ENCODE measurements at places on chromosomes 5 and 9.

GRCh38 chr5:17763301-17763700 is 129.0 kb downstream of the TAF11L14 start:
- DNase-seq = no peak

GRCh38 chr5:148873120-148873519 is 46.7 kb downstream of the ADRB2 start:
- DNase-seq = no peak

DNA sequence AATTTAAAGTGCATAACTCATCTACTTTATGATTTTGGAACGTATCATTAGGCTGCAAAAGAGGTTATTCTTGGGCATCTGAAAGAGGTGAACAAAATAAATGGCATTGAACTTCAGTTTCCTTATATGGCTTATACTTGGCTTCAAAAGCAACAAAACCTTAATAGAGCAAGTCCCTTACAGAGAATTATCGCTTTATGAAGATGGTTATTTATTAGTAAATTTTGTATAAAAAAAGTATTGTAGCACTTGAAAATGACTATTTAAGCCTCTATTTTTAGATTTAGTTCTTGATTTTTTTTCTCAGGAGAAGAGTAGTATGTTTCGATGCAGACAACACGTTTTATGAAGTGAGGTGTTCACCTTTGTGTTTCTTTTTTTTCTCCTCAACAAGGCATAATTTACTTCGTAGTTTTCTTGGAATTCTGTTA is 2.0 kb downstream of the ERBIN start:
- DNase-seq = no peak

GRCh38 chr5:11007269-11007870 is 246.3 kb upstream of the DAP start:
- DNase-seq = no peak

- no peak for DNase-seq
These were observed 971.1 kb upstream of the COX7C start for GRCh38 chr5:85646641-85647040.

GRCh38 chr9:91174772-91175171 is 186.9 kb downstream of the AUH start:
- DNase-seq = no peak

- no peak for DNase-seq
These were observed 107.6 kb upstream of the TNC start for GRCh38 chr9:115225459-115226116.

DNA sequence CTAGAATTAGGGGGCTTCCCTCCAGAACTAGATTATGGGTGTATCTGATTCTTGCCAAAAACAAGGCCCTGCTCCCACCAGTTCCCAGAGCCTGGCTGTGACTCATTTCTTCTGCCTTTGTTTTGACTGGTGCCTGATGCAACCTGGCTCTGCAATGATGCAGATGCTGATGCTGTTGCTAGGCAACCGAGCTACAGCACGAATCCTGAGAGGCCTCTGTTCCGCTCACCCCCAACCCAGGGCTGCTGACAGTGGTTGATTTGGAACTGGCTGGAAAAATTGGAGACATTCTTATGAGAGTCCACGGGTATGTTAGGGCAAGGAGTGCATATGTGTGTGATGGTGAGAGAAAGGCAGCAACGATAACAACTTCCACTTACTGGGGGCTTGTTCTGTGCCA is 100.3 kb downstream of the NSG2 start:
- DNase-seq = no peak

- DNase-seq = no peak
These were observed 64.9 kb downstream of the CFAP95 start for GRCh38 chr9:69885474-69885929.

- no peak for DNase-seq
These were observed 178.2 kb downstream of the ENC1 start for GRCh38 chr5:74462356-74462755.

- DNase-seq = no peak
These were observed 14.8 kb downstream of the C5orf15 start for GRCh38 chr5:133953568-133954145.

DNA sequence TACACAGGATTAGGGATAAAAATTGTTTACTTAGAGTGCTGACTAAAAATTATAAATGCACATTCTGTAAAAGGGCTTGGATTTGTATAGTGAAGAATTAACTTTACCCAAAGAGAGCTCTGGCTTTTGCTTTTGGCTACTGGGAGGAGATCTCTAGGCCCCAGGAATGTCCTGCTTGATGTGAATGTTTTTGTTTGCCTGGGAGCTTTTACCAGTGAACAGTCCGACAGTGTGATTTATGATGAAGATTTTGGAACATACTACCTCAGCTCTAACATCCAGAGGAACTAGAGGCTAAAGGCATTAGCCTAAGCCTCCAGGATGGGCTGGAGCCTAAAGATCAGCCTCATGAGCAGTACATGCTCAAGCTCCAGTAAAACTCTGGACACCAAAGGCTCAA is 103.7 kb upstream of the RFX3 start:
- DNase-seq = no peak

DNA sequence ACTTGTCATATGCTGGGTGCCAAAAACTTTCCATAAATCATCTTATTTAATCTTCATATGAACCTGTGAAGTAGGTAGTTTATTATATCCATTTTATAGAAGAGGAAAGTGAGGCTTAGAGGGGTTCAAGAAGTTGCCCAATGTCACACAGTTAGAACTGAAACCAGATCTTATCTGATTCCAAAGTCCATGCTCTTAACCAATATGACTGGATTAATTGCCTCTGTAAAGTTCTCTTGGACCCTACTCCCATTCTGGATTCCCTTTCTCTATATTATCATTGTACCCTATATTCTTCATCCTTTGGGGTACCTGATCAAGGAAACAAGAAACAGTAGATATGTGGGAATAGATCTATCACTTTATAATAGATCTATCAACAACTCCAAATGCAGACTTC is 64.5 kb upstream of the GCNT4 start:
- no peak for DNase-seq

DNA sequence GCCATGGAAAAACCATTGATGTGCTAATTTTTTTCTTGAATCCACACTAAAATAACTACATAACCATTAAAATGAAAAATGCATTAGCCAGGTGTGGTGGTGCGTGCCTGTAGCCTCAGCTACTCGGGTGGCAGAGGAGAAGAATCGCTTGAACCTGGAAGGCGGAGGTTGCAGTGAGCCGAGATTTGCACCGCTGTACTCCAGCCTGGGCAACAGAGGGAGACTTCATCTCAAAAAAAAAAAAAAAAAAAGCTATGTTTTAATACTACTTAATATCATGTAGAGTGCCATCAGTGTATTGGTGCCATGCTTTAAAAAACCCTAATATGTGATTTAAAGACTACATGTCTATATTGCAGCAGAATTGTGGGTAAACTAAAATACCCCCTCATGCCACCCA is 58.9 kb downstream of the NDFIP1 start:
- no peak for DNase-seq

- no peak for DNase-seq
These were observed 40.4 kb downstream of the ACTBL2 start for GRCh38 chr5:57442080-57442839.

DNA sequence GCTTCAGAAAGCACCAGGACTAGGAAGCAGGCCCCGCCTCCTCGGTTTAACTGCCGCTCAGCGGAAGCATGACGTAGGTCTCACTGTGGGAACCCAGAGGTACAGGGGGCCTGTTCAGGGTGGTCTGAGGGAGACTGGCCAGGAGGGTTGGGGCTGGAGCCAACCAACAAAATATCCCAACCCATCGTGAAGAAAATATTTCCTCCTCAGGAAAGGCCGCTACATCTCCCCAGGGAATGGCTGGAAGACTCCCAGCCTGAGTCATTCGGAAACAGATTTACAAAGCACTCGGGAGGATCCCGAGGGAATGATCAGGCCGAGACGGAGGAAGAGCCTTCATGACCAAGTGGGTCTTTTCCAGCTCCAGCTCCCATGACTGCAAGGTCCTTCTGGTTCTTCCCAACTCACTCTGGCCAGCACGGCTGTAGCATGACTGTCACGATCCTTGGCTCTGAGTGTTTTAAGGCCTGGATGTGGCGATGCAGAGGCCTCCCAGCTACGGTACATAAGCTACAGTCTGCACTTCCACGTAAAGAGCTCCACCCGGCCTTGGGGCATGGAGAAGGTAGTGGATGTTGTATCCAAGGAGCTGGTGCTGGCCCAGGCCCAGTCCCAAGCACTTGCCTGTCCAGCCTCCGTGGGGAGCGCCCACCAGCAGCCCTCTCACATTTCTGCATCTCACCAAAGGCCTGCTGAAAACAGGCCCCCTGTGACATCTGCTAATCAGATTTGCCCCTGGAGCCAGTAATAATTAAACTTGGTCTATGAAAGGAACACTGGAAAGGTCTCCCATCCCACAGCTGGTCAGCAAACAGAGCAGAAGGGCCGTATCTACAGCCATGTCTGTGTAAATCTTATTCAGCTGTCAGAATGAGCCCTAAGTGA is 100.6 kb downstream of the LHFPL2 start:
- no peak for DNase-seq

- no peak for DNase-seq
These were observed 559.0 kb upstream of the DAP start for GRCh38 chr5:11319836-11320580.

DNA sequence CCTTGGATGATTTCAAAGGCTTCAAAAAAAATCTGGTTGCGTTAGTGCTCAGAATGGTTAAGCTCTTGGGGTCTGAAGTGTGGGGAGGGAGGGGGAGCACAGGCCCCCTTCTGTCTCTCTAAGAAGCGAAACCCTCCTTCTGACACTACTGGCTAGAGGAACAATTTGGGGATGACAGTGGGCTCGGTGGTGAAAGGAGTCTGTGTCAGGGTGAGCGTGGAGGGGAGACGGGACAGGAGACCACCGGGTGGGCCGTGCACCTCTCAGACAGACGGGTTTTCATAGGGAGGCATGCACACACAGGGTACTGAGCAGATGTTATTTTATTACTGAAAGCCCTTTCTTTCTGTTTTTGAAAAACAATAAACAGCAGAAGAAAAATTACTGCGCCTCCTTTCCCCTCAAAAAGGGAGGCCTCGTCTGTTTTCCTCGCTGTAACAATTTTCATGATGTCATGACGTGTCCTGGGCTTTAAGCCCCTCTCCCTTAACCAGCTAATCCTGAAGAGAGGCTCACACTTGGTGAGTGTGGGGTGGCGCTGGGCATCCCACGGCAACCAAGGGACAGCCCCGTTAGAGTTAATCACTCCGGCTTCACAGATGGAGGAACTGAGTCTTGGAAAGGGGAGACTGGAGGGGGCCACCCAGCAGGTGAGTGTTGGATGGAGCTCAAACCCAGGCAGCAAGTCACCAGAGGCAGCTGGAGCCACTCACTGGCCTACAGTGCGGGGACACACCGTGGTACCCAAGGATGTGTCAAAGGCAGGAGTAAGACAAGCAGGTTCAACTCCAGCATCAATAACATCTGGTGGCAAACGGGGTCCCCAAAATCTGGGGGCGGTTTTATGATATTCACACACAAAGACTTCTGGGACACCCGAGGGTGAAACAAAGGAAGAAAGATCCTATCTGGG is 53.4 kb downstream of the PTCH1 start:
- DNase-seq = no peak

- DNase-seq = no peak
These were observed 127.1 kb downstream of the TRIO start for GRCh38 chr5:14270209-14270702.

GRCh38 chr9:129398961-129399633 is 221.0 kb upstream of the IER5L start:
- DNase-seq = no peak

- no peak for DNase-seq
These were observed 128.3 kb downstream of the ZCCHC7 start for GRCh38 chr9:37248651-37249163.

- no peak for DNase-seq
These were observed 11.7 kb upstream of the NUP214 start for GRCh38 chr9:131113655-131114054.

DNA sequence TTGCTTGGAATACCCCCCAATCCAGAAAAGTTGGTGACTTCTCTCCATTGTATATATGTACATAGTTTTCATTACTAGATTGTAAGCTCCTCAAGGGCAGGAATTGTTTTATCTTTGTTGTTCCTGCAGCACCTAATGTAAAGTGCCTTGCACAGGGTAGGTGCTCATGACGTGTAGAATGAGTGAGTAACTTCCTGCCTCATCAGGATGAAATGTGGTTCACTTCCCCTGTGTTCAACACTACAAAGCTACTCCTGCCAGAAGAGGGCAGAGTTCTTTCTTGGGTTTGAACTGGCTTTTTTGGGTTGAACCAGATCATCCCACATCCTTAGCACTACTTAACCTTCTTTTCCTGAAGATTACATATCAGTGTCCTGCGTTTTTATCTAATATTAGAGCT is 23.9 kb downstream of the GTF3C4 start:
- no peak for DNase-seq

DNA sequence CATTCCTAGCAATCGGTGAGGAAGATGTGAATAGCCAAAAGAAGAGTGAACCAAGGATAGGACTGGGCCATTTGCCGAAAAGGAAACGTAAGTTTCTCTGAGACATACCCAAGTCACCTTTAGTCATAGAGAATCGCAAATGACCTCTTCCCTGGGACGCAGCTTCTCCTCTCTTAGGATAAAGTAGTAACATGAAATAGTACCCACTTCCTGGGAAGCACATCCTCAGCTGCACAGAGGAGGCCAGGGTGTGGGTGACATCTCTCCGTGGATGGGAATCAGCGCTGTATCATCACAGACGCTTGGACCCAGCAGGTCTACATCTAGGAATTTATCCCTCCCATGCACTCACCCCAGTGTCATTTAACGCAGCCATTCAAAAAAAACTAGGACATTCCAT is 120.9 kb upstream of the PHYKPL start:
- DNase-seq = no peak

- DNase-seq = no peak
These were observed 117.5 kb downstream of the TENT4A start for GRCh38 chr5:6830643-6831239.

- DNase-seq = no peak
These were observed 37.1 kb downstream of the VAV2 start for GRCh38 chr9:133954862-133955529.

DNA sequence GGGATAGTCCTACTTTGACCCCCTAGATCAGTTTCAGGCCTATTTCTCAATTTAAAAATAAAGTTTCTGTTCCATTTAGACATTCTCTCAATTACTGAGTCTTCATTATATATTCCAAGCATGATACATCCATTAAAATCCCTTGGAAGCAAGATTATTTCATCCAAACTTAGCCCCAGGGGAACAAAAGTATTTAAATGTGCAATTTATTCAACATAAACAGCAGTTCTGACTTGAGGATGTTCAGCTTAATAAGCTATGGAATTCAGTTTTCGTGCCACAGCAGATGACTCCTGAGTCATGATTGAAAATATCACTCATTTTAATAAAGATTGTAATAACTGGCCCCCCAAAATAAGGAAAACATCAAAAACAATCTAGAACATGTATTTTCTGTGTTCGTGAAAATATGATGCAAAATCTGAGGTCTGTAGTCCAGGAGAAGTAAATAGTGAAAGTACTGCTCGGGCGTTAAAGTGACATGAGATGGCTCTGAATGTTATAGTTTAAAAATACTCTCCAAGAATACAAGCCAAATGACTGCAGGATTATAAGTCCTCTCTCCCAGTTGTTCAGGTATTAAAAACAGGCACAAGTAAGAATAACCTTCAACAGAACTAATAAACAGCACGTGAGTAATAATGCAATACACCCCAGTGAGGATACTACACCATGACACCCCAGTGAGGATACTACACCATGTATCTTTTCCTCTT is 67.1 kb downstream of the RETREG1 start:
- DNase-seq = no peak
